ENCODE measurements at places on chromosomes 12 and 14.

- DNase-seq: peak; percentile 60
Observed at GRCh38 chr14:58239244-58240195, 5.1 kb upstream of the PSMA3 start.

DNA sequence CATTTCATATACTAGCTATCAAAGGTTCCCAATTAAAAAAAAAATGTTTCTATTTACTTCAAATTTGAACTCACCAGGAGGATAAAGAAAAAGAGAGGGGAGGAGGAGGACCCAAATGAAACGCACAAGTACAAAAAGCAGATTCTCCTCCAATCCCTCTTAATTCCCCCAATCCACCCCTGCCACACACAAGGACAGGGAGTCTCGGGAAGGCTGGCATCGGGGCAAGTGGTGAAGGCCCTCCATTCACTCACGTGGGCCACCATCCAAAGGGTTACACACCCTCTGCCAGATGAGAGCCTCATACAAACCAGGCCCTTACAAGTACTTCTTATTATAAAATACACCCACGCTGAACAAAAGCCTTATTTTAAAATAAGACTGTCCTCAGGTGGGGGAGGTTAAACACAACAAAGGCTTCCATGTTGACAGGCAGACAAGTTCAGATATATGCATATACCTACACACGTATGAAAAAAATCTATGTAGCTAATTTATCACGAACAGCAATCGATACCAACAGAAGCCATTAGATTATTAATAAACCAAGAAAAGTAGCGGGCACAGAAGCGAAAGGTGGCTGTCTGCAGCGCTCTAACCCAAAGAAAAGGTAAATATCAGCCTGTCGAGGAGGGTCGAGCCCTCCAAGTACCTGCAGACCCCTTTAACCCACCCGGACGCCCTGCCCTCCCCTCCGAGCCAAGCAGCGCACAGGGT, 1.5 kb downstream of the ATP2B1 start:
- DNase-seq: no peak

DNA sequence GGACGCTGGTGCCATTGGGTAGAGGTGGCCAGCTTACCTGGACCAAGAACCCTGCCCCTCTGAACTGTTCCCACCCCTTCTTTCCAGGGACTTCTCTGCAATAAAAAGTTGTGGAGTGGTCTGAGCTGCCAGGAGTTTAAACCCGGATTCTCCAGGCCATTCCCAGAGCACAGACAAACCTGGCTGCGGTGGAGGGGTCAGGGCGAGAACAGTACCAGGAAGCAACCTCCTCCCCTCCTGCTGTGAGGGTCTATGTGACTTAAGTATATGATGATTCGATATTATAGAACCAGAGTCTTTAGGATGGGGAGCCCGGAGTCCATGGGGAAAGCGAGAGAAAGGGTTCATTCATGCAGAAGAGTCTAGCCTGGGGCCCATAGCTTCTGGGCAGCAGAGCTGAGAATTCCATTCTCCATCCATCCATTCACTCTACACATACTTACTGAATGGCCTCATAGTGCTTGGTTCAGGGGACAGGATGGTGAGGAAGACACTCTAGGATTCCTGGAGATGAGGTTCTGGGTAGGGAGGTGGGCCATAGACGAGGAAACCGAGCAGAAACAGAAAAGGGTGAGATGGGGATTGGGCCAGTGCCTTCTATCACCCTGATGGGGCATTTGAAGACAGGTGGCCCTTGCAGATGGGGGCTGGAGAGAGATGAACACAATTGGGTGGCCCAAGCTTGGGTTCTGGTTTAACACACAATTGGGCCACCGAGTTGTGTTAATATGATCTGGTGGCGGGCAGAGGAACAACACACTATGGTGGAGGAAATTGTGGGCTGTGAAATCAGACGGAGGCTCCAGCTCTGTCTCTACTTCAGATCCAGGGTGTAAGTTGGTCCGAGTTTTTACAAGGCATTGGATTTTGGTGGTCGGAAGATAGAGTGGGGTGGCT, 5.2 kb downstream of the KRT86 start:
- no peak for DNase-seq

DNA sequence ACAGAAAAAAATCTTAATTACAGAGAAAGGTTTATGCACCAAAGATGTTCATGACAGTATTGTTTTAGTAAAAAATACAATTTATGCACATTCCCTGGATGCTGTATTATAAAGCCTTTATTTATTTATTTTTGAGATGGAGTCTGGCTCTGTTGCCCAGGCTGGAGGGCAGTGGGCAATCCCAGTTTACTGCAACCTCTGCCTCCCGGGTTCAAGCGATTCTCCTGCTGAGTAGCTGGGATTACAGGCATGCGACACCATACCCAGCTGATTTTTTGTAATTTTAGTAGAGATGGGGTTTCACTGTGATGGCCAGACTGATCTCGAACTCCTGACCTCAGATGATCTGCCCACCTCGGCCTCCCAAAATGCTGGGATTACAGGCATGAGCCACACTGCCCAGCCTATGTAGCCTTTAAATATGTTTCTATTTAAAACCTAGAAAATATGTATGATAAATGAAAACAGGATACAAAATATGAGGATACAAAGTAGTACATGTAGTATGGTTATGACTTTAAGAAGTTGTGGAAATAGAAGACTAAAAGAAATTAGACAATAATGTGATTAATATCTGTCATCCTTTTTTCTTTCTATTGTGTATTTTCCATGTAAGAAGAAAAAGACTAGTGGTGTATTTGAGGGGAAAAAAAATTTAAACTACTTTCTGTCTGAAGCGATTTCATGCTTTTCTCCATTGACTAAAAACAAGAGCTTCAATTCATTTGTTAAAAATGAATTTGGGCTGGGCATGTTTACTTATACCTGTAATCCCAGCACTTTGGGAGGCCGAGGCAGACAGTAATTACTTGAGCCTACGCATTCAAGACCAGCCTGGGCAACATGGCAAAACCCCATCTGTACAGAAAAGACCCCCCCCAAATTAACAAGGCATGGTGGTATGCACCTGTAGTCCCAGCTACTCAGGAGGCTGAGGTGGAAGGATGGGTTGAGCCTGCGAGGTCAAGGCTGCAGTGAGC, 13.1 kb downstream of the ATF1 start:
- no peak for DNase-seq

- no peak for DNase-seq
Observed at GRCh38 chr12:115835445-115835844, 442.0 kb downstream of the MED13L start.

- DNase-seq: no peak
Observed at GRCh38 chr14:93160353-93160801, 24.3 kb downstream of the MOAP1 start.
